Stimulated activated CD4-positive, alpha-beta T cell treated with anti-CD3 and anti-CD28 coated beads, TNF-alpha, amount 100 ng/mL, for 1 hour (primary cell): ENCODE measurements at places on chromosomes 7 and 10.

DNA sequence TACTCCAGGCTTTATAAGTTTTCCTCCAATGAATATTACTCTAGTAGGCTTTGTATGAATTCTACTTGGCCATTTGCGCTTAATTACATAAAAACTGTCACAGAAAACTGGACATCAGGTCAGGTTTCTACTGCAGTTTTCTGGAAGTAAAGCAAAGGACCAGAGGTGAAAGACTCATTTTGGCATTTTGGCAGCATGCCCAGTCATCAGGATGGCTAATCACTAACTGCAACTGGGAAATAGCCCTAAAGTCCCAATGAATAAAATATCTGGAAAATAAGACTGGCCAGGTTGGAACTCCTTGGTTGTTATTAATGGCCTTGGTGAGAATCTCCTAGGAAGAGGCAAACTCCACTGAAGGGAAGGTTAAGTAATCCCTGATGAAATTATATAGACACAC is 75.5 kb downstream of the COPG2 start:
- DNase-seq: no peak

GRCh38 chr10:68938117-68938516 is 17.9 kb upstream of the DDX21 start:
- no peak for DNase-seq

DNA sequence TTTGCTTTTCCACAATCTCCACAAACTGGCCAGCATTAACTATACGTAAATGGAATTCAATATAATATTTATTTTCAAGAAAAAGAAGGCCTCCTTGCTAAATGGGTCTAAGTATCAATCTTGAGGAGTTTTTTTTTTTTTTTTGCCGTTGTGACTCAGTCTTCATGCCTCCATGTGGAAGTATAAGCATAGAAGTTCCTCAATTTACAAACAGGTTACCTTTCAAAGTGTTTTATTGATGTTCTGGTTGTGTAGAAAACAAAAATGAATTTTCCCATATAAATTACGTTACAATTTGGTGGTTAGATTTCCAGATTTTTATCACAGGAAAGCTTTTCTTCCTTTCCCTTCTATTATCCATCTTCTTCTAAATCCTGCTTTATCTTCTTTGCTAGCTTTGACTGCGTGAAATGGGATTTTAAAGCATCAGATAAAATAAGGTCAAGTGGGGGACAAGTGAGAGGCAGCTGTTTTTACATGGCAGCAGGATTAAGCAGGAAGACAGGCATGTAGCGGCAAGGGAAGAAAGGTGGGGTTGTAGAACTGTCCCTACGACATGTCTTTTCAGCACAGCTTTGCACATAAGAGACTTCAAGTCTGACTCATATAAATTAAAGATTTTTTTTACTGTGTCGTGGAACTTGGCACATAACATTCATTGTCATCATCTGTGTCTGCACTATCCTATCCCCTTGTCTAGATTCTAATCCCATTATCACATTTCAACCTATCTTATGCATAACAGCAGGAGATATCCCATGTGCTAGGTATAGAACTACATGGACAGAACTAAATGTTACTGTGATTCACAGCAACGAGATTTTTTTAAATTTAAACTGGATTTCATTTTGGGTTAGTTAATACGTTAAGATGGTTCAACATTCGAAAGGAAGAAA is 135.3 kb upstream of the FAM3C start:
- no peak for DNase-seq

GRCh38 chr7:55502124-55502857 is 70.0 kb downstream of the VOPP1 start:
- DNase-seq: no peak

- DNase-seq: no peak
Measured at GRCh38 chr10:90856964-90857634, 740 bp downstream of the HTR7 start.

GRCh38 chr7:38220452-38220851 is 42.4 kb downstream of the STARD3NL start:
- no peak for DNase-seq

DNA sequence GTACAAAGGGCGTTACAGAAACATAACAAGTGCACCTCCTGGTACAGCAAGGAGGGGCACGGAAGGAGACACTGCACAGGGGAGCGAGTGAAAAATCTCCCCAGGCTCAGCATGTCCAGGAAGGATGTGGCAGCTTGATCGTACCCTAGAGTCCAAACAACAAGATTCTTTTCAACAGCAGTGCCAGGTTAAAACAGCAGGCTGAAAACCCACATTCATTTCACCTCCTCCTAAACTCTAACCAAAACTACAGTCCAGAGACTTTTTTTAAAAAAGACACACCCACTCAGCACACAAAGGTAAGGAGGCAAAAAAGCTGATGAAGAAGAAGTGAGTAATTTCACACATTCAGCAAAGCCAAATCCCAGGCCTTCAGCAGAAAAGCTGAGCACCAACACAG is 138.8 kb downstream of the SFMBT2 start:
- no peak for DNase-seq

GRCh38 chr7:150361402-150361801 is 7.2 kb upstream of the REPIN1 start:
- DNase-seq: no peak

DNA sequence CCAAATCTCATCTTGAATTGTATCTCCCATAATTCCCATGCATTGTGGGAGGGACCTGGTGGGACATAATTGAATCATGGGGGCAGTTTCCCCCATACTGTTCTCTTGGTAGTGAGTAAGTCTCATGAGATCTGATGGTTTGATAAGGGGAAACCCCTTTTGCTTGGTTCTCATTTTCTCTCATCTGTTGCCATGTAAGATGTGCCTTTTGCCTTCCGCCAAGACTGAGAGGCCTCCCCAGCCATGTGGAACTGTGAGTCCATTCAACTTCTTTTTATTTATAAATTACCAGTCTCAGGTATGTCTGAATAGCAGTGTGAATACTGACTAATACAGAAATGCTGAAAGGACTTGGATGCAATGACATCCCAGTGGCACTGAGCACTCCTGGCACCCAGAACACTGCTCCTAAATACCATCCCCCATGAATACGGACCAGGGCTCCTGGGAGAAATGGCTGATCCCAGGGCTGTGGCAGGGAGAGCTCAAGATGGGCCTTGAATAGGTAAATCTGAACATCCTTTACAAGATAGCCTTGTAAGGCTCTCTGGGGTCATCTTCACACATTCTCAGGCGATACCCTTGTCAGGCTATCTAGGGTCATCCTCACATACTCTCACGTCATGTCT is 19.4 kb downstream of the ZFAND2A start:
- no peak for DNase-seq

DNA sequence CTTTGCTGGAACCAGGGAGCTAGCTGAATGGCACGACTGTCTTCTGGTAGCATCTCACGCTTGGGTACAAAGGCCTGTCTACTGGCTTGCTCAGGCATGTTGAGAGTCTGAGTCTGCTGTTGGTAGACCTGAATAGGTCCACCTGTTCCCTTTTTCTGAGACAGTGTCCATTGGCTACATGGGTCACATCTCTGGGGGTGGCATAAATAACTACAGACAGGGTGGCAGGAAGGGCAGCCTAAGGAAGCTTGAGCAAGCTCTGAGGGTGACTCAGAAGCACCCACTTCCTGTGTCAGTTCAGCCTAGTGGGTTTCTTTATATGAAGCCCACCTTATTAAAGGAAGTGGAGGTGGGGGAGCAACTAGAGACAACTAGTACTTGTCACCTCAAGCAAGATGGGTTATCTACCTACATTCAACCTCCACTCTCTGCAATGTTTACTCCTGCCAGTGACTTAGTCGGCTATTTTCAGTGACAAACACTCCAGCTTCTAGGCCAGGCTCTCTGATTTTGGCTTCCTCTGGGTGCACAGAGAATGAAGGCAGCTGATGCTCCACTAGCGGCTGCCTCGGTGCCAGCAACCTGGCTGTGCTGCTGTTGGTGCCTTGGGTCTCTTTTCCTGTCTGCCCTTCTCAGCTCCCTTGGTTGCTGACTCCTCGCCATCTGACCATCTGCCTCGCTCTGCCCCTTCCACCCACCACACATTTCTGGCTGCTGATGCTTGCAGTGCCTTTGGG is 5.7 kb upstream of the ZYX start:
- DNase-seq: no peak
